DND-41 (cell line): ENCODE measurements at places on chromosomes 13 and 19.

DNA sequence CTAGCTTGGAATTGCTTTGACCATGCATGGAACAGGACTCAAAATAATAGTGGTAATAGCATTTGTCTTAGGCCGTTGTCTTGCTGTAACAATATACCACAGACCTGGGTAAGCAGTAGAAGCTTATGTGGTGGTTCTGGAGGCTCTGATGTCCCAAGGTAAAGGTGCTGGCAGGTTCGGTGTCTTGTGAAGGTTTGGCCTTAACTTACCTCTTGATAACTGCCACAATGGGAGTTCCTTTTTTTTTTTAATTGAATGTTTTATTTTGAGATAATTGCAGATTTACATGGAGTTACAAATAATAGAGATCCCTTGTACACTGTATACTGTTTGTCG is 5.8 kb downstream of the RPL21 start:
- H3K27me3 ChIP-seq, result no peaks in the 10 kb centered on the region
- H3K36me3 ChIP-seq, result peaks cover 94% of the 10 kb centered on the region
- H3K27ac ChIP-seq, result no peak overlapping the region

DNA sequence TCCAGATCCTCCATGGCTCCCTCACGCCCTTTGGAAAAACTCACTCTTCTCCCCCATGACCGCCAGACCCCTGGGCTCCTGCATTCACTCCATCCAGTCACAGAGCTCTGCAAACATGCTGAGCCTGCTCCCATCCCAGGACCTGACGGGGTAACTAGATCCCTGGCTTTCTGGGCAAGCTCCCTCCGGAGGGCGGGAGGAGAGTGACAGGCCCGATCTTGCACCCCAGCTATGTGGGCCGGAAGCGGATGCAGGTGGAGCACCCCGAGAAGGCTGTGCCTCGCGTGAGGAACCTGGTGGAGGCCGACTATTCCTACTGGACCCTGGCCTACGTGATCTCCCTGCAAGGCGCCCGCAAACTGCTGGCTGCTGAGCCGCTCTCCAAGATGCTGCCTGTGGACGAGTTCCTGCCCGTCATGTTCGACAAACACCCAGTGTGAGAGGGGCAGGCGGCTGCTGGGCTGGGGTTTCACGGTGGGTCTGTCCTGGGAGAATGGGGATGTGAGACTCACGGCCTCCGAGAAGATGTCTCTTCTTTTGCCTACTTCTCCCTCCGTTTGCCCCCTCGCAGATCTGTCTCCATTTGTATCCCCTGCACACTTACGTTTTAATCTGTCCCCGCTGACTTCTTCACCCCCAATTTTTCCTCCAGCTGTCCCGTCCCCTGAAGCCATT is 25.2 kb downstream of the COLGALT1 start:
- H3K4me3 ChIP-seq, result no peak overlapping the region
- H3K27ac ChIP-seq, result no peak overlapping the region

- H3K36me3 ChIP-seq, result peaks cover 74% of the 10 kb centered on the region
- DNase-seq, result no peak
- peaks cover 24% of the 10 kb centered on the region for H3K4me1 ChIP-seq
These were observed 2.6 kb upstream of the TIMM13 start for GRCh38 chr19:2429917-2430535.

GRCh38 chr13:33004511-33004910 is 11.7 kb upstream of the KL start:
- no peaks in the 10 kb centered on the region for H3K27me3 ChIP-seq
- H3K4me1 ChIP-seq, result no peaks in the 10 kb centered on the region
- no peak overlapping the region for H3K4me3 ChIP-seq

GRCh38 chr13:50779443-50780200 is 63.9 kb downstream of the DLEU7 start:
- no peaks in the 10 kb centered on the region for H3K4me1 ChIP-seq
- H3K27me3 ChIP-seq, result no peaks in the 10 kb centered on the region
- H3K4me3 ChIP-seq, result no peak overlapping the region
- H3K36me3 ChIP-seq, result no peaks in the 10 kb centered on the region
- no peak overlapping the region for H3K27ac ChIP-seq
